H7 (cell line): ENCODE measurements at places on chromosomes 5 and 9. TPM values are rescaled to one million over a fixed set of nuclear protein-coding genes. Genes with fewer than 3 reads are reported as not detected.

Gene UGT3A1
- total RNA-seq, result 0.87 and 2.1 TPM in 2 replicates

Gene EEIG1
- total RNA-seq, result 16.9 and 27.1 TPM in 2 replicates

Gene CNTFR
- total RNA-seq, result 26.6 and 43.2 TPM in 2 replicates

Gene ZDHHC11B
- total RNA-seq, result 0.07 and 0.33 TPM in 2 replicates

Gene LOX
- 0.44 and 0.45 TPM in 2 replicates for total RNA-seq

Gene DOLPP1
- 41.3 and 42.5 TPM in 2 replicates for total RNA-seq

Gene PCDHA6
- total RNA-seq, result 0.30 and 0.42 TPM in 2 replicates

Gene TLR4
- 0.07 TPM in 1 of 2 replicates, not detected in the other for total RNA-seq

Gene NR4A3
- total RNA-seq, result 0.10 and 0.18 TPM in 2 replicates

Gene AMBP
- total RNA-seq, result 1.6 and 1.7 TPM in 2 replicates

Gene PRDM9
- 0.41 TPM in 1 of 2 replicates, not detected in the other for total RNA-seq

Gene FOXD1
- total RNA-seq, result 2.5 and 2.6 TPM in 2 replicates

Gene PCDHGB7
- total RNA-seq, result 4.4 and 4.6 TPM in 2 replicates

Gene CERT1
- total RNA-seq, result 16.8 and 20.9 TPM in 2 replicates

Gene PCDHB3
- 0.21 and 0.26 TPM in 2 replicates for total RNA-seq

DNA sequence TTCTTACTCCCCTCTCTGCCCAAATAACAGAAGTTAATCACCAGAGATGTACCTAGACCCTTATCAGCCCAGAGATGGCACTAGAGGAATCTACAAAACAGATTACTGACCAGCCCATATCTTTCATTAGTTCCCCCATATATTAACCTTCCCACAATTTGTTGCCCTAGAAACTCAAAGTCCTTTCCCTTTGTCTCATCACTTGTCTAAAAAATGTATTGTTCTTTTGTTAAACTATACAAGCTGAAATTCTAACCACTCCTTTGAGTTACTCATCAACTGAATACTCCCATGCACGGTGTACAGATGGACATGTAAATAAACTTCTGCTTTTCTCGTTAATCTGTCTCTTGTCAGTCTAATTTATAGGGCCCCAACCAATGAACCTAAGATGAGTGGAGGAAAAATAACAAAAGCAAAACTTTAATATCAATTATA is 130.9 kb downstream of the CCDC192 start:
- DNase-seq, result no peak

GRCh38 chr9:113381909-113382411 is 5.2 kb upstream of the HDHD3 start:
- no peak for DNase-seq

DNA sequence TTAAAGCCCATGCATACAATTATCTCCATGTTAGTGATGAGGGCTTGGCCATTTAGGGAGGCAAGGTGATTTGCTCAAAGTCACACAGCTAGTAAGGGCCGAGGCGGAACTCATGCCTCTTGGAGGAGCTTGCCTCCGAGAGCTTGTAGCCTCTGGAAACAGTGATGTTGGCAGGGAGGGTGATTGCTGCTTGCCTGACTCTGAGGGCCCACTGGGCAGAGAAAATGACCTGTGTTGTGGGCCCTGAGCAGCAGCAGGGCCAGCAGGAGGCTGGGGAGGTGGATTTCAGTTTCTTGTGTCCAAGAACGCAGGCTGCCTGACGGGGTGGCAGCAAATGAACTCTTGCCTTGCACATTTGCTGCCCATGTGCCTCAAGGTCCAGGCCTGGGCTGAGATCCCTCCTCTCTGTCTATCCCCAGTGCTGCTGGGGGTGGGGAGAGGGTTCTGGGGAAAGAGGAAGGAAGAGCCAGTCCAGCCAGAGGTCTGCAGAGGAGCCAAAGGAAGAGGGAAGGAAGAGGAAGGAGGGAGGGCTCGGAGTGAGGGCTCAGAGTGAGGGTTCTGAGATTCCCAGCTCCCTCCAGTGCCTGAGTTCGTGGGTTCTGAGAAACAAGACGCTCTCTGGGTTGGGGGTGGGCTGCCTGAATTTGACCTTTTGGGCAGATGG is 16.2 kb upstream of the PTGS1 start:
- DNase-seq, result no peak

GRCh38 chr5:142844866-142845265 is 74.7 kb downstream of the ARHGAP26 start:
- no peak for DNase-seq

- DNase-seq, result no peak
Measured at GRCh38 chr9:111890334-111890733, 6.3 kb upstream of the UGCG start.

GRCh38 chr9:8096091-8096490 is 296.5 kb upstream of the DMAC1 start:
- DNase-seq, result no peak

GRCh38 chr9:7320139-7320538 is 479.4 kb downstream of the DMAC1 start:
- DNase-seq, result no peak

DNA sequence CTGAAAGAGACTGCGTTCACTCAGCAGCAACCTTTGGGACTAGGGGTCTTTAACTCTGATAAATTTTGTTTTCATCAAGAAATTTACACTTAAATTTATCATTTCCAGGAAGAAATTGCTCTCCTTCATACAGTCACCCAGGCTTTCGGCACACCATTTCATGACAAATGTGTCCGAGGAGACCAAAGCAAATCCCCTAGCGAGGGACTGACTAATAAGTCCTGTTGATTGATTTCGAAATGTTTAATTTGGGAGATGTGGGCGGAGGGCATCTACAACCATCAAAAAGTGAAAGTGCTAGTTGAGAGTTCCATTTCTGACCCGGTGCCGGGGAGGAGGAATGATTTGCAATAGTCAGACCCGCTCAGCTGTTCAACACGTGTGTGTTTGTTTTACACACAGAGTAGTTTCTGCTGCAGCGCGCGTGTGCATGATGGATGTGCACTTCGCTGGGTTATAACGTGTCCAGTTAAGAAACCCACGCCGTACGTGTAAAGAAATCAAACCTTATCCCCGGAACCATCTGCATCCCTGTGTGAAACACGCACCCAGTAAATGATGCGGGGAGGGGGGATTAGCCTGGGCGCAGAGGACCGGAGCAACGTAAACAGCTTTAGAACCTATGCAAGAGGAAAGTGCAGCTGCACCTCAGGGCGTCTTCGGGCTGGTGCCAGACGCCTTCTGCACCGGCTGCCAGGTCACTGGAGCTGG is 845 bp upstream of the NR4A3 start:
- DNase-seq, result peak; percentile 32

GRCh38 chr9:116843863-116844620 is 156.9 kb downstream of the TRIM32 start:
- DNase-seq, result no peak

GRCh38 chr5:150309101-150309885 is 6.6 kb upstream of the ARSI start:
- no peak for DNase-seq

DNA sequence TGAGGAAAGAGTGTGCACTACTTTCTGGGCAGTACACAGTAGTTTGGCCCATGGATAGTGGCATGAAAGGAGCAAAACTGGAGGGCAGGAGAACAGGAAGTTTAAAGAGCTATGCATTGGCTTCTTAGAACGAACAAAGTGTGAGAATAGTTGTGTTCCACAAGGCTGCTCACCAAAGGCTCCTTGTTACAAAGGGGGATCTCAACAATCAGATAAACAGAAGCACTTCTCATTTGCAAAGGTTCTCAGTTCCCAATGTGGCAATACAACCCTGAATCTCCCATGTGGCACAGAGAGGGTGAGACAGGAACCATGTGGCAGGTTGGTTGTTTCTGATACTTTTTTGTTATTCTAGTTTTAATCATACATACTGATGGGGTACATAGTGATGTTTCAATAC is 158.4 kb downstream of the CARTPT start:
- DNase-seq, result no peak

DNA sequence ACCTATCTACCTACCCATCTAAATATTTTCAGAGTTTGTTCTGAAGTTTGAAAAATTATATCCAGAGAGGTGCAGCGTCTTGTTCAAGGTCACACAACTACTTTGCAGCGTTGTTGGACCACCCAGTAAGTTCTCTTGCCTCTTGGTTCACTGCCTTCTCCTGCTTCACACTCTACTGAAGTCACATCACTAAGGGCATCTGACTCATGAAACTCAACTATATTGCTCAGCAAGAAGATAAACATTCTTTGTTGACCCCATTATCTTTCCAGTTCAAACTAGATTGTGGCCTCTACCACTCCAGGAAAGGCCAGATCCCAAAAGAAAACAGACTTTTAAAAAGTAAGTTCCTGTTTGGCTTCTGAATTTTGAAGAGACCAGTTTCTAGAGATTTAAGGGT is 326.9 kb downstream of the SLIT3 start:
- no peak for DNase-seq

GRCh38 chr5:75395277-75395676 is 58.3 kb downstream of the HMGCR start:
- no peak for DNase-seq

DNA sequence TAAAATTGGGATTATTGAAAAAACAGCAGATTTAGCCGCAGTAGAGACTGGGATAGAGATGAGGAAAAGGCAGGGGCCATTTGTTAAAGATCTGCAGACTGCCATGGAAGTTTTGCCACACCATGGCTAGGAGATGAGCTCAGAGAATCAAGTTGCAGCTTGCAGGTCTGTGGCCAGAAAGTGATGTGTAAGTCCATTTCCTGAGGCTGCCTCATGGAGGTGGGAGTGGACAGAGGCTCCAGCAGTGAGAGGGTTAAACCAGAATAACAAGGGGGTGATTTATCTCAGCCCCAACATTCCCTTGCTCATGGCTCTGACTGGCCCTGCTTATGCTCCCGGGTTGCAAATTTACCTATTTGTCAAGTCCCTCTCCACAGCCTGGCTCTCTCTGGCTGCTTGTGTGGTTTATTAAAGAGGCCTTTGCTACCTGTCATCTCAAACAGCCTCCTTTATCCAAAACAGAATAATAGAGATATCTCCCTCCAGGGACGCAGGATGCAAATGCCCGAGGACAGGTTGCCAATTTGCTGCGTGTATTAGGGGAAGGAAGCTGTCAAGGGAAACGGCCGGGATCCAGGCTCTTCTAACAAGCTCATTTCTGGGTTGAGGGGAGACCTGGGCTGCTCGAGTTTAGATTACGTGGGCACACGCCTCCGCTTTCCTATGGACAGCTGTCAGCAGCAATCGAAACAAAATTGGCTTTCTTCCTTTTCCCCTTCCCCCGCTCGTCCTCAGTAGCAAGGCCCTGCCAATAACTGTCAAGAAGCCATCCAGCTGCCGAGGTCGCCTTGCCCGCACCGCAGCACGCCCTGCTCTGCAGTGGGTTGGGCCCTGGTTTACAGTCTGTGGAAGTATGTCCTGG is 72.8 kb upstream of the PITX1 start:
- no peak for DNase-seq

DNA sequence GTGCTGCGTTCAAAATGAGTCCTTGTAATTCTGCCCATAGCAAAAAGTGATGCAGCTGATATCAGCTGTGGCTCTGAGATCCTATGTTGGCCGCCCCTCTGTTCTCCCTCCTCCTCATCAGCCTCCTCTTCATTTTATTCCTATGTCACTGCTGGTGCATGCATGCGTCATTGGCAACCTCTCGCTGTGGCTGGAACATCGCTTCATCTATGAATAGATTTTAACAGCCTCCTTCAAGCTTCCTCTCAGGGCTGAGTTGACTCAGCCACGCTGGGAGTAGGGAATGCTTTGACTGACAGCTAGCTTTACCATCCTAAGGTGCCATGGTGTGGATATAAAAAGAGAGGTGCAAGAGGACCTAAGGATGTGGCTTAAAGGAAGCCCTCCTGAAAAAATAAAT is 303.5 kb downstream of the PLK2 start:
- DNase-seq, result no peak

DNA sequence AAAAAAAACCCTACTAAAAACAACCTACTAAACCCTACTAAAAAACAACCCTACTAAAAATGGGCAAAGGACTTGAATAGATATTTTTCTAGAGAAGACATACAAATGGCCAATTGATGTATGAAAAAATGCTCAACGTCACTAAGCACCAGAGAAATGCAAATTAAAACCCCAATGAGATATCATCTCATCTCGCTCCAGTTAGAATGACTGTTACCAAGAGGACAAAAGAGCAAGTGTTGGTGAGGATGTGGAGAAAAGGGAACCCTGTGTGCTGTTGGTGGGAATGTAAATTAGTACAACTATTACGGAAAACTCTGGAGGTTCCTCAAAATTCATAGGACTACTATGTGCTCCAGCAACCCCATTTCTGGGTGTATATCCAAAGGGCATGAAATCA is 10.8 kb downstream of the SDHA start:
- DNase-seq, result no peak

DNA sequence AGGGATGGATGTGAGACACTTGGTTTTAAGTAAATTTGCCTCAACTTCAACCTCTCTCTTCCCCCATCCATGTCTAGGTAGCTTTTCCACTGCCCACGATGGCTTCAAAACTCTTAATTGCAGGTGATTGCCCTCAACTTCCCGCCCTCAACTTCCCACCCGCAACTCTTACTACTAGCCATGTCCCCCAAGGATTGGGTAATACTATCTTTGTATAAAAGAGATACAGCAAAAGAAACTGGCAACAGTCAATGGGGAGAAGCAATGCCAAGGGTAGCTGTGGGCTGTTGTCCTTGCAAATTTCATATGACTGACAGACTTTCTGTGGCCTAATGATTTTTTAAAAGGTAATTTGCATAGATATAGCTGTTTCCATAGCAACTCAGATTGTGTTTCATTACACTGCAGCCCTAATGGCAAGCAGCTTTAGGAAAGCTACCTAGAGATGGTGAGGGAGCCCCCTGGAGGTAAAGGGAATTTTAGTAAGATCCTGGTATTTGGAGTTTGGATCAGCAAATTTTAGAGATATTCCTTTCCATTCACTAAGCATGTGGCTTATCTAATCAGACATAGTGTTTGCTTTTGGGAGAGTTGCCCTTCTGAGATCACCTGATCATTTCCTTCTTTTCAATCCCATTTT is 421.5 kb upstream of the DAP start:
- DNase-seq, result peak; percentile 60

DNA sequence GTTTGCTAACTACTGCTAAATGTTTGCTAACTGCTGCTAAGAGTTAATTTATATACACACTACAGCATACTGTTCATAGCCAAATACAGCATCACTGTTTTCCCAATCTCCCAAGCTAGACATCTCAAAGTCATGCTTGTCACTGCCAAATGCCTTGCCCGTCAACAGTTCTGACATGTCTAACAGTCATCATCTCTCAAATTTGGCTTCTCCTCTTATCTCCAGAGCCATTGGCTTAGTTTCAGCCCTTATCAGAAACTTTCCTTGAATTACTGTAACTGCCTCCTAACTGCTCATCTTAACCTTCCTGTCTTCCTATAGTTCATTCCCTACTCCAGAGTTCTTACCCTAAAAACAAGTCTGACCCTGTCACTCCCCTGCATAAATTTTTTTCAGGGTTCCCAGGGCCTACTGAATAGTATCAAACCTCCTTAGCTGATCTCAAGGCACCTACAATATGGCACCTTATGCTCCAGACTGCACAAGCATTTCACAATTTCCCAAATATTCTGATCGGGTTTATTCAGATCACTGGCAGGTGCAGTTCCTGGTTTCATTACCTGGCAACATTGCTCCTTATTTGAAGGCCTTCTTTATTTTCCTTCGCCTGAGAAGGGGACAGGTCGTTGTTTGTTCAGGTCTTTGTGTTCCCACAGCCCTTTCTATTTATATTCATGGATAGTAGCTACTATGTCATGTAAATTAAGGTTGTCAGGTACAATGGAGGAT is 55.9 kb upstream of the ANKRD55 start:
- DNase-seq, result peak; percentile 30
